GM23248 (cell line): ENCODE measurements at places on chromosomes 16 and 17. TPM values are rescaled to one million over a fixed set of nuclear protein-coding genes. Genes with fewer than 3 reads are reported as not detected.

DNA sequence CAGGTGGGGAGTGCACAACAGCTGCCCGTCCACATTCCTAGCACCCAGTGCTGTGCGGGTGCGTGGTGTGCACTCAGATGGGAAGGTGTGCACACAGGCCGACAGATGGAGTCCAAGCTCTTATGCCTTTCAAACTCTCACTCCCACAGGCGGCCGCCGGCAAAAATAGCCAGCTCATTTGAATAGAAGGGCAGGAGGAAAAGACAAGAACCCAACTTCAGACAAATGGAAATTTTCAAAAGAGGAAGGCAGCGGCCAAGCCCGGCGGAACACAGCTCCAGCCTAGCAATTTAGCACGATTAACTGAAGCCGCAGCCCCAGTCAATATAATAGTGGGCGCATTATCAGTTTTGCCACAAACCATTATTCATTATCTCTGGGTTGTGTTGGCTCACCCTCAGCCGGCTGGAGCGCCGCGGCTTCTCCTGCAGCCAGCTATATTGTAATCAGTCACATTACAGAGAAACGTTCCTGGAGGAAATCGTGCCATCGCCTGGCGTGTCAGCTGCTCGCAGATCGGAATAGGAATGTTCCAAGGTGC lies 103.9 kb upstream of the SEC14L1 start:
- peaks cover 23% of the 10 kb centered on the region for H3K27me3 ChIP-seq
- no peak overlapping the region for H3K4me3 ChIP-seq
- no peaks in the 10 kb centered on the region for H3K4me1 ChIP-seq

The BRCA1 gene
- polyA plus RNA-seq = 11.7 and 12.7 TPM in 2 replicates

GRCh38 chr17:17496189-17497064 lies at the start of gene RASD1:
Gene RASD1, minus strand, starts transcription at chr17:17496395. Its CDS starts 214 bp downstream, at chr17:17496181.
- H3K27ac ChIP-seq = peak within 1 kb of the TSS; percentile 55
- H3K4me1 ChIP-seq = peaks cover 3% of the 10 kb centered on the region; the same call in 1 of the 2 replicates
- no peaks in the 10 kb centered on the region for H3K36me3 ChIP-seq
- H3K4me3 ChIP-seq = peak within 1 kb of the TSS; percentile 85
- H3K27me3 ChIP-seq = no peaks in the 10 kb centered on the region
- DNase-seq = peak; percentile 97

GRCh38 chr17:45307290-45308015 lies 9.4 kb downstream of the MAP3K14 start:
- H3K27me3 ChIP-seq = no peaks in the 10 kb centered on the region
- peaks cover 73% of the 10 kb centered on the region for H3K4me1 ChIP-seq
- H3K27ac ChIP-seq = peak overlapping the region; percentile 92
- H3K4me3 ChIP-seq = peak overlapping the region; percentile 25
- DNase-seq = peak; percentile 93

The NDE1 gene
- polyA plus RNA-seq = 33.6 and 37.8 TPM in 2 replicates

The CACNA1G gene
- polyA plus RNA-seq = 0.06 and 0.16 TPM in 2 replicates

GRCh38 chr17:67420994-67421393 lies 43.9 kb downstream of the PITPNC1 start:
- H3K27me3 ChIP-seq = no peaks in the 10 kb centered on the region
- no peak overlapping the region for H3K27ac ChIP-seq
- H3K36me3 ChIP-seq = no peaks in the 10 kb centered on the region
- H3K4me3 ChIP-seq = no peak overlapping the region
- H3K4me1 ChIP-seq = peaks cover 15% of the 10 kb centered on the region

GRCh38 chr17:17897442-17897841 lies 60.7 kb upstream of the SREBF1 start:
- H3K27ac ChIP-seq = no peak overlapping the region
- no peaks in the 10 kb centered on the region; the same call in 1 of the 2 replicates for H3K36me3 ChIP-seq
- H3K4me1 ChIP-seq = peaks cover 19% of the 10 kb centered on the region
- H3K27me3 ChIP-seq = no peaks in the 10 kb centered on the region

GRCh38 chr17:55510986-55511721 lies at the start of gene SMIM36:
Gene SMIM36, minus strand, starts transcription at chr17:55511452.
- H3K27me3 ChIP-seq = 0 out of 2 replicates have a peak, but pooled peaks cover 5% of the 10 kb centered on the region
- H3K4me1 ChIP-seq = peaks cover 6% of the 10 kb centered on the region
- H3K4me3 ChIP-seq = no peak within 1 kb of the TSS

GRCh38 chr16:2513405-2514332 lies at the start of gene ATP6V0C:
Gene ATP6V0C, plus strand, starts transcription at chr16:2513952. Its CDS starts 152 bp downstream, at chr16:2514104.
- DNase-seq = peak; percentile 94
- peak within 1 kb of the TSS; percentile 76 for H3K4me3 ChIP-seq
- no peaks in the 10 kb centered on the region for H3K27me3 ChIP-seq
- peak within 1 kb of the TSS; percentile 85 for H3K27ac ChIP-seq

The NTN1 gene
- polyA plus RNA-seq = 0.06 and 0.21 TPM in 2 replicates

The IRX5 gene
- 2.9 and 3.6 TPM in 2 replicates for polyA plus RNA-seq

- no peaks in the 10 kb centered on the region for H3K36me3 ChIP-seq
- H3K4me1 ChIP-seq = no peaks in the 10 kb centered on the region
- no peak overlapping the region for H3K27ac ChIP-seq
Measured at GRCh38 chr17:29331708-29332085, 37.7 kb upstream of the NUFIP2 start.

DNA sequence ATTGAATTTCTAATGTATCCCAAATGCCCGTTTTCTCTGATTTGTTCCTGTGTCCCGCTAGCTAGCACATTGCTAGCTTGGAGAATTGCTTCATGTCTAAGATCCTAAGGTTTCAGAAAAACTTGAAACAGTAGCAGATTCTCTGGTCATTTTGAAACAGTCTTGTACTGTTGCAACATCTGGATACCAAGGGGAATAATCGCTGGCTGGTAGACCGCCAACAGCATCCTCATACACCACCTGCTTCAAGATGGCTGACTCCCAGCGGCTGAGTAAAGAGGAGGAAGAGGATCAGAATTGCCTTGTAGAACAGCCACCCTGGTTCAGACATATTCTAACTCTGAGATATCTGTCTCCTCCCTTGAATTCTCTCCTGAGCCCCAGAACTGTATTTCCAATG lies 226.7 kb upstream of the ELAC2 start:
- H3K4me3 ChIP-seq = no peak overlapping the region
- no peaks in the 10 kb centered on the region; the same call in none of the 2 replicates for H3K27me3 ChIP-seq
- no peak overlapping the region for H3K27ac ChIP-seq
- peak; percentile 28 for DNase-seq

- H3K27me3 ChIP-seq = peaks cover 22% of the 10 kb centered on the region; the same call in 1 of the 2 replicates
- no peaks in the 10 kb centered on the region for H3K4me1 ChIP-seq
- DNase-seq = no peak
- no peak overlapping the region for H3K4me3 ChIP-seq
- H3K27ac ChIP-seq = no peak overlapping the region
- H3K36me3 ChIP-seq = no peaks in the 10 kb centered on the region
Measured at GRCh38 chr17:37796076-37796475, 51.2 kb upstream of the HNF1B start.

The MATCAP1 gene
- 3.4 and 3.8 TPM in 2 replicates for polyA plus RNA-seq

GRCh38 chr16:50059111-50059510 lies 6.7 kb upstream of the HEATR3 start:
- H3K27me3 ChIP-seq = no peaks in the 10 kb centered on the region
- DNase-seq = no peak
- H3K4me1 ChIP-seq = no peaks in the 10 kb centered on the region
- H3K27ac ChIP-seq = no peak overlapping the region
- no peaks in the 10 kb centered on the region for H3K36me3 ChIP-seq

DNA sequence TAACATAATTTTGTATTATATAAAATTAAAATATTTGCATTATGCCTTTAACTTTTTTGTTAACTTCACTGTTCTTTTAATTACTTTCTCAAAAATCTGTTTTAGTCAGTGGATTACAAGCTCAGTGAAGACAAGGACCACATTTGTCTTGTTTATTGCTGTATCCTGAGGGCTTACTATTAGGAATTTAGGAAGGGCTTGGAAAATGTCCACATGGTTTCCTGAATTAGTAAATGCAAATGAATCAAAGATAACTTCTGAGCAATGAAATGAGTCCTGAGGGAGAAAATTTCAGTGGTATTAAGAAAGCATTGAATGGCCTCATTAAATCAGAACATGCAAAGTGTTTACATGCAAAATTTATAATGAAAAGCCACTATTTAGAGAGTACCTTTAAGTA lies 1293.2 kb upstream of the GOT2 start:
- no peak overlapping the region for H3K4me3 ChIP-seq
- no peaks in the 10 kb centered on the region for H3K27me3 ChIP-seq
- no peak overlapping the region for H3K27ac ChIP-seq
- H3K4me1 ChIP-seq = no peaks in the 10 kb centered on the region

DNA sequence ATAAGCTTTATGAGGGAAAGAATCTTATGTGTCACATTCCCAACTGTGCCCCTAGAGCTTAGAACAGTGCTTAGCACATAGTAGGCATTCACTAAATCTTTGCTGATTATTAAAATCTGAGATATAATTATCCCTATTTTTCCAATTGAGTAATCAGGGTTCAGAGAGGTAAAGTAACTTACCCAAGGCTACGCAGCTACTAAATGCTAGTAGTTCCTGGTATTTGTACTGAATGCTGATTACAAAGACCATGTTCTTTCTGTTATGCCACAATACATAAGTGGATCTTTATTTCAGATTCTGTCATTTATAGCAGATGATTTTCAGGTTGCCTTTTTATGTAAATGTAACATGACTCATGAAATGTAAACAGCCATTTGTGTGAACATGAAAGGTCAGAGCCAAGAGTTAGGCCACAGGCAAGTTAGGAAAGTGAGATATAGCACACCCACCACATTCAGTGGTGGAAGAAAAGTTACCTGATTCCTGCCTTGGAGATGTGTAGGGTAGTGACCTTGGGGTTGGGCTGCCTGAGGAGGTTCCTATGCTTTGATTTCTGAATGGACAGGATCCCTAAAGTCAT lies 77.2 kb downstream of the FTO start:
- H3K36me3 ChIP-seq = no peaks in the 10 kb centered on the region
- no peaks in the 10 kb centered on the region for H3K27me3 ChIP-seq
- peaks cover 54% of the 10 kb centered on the region for H3K4me1 ChIP-seq

DNA sequence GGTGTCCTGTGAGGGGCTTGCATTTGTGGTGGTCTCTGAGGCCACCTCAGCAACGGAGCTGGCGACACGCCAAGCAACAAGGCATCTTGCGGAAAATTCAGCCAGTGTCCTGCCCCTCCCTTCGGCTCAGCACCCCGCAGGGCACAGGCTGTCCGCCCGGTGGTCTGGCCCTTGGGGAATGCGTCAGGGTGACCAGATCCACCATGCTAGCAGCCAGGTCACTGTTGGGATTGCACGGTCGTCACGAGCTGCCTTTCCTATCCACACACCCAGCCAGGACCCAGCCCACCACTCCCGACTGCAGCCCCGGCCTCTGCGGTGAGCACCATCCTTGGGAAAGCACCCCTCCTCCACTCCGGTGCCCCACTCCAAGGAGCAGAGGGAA lies 221.2 kb downstream of the NTN1 start:
- no peak overlapping the region for H3K4me3 ChIP-seq
- H3K36me3 ChIP-seq = no peaks in the 10 kb centered on the region
- no peak overlapping the region for H3K27ac ChIP-seq
- DNase-seq = no peak

- H3K36me3 ChIP-seq = peaks cover 10% of the 10 kb centered on the region; the same call in 1 of the 2 replicates
- no peaks in the 10 kb centered on the region for H3K4me1 ChIP-seq
- no peaks in the 10 kb centered on the region for H3K27me3 ChIP-seq
- H3K27ac ChIP-seq = no peak overlapping the region
- no peak overlapping the region for H3K4me3 ChIP-seq
Measured at GRCh38 chr16:88739139-88739976, 33.1 kb downstream of the CTU2 start.

The ZG16 gene
- not detected in 2 replicates for polyA plus RNA-seq

The SPATA32 gene
- not detected in 2 replicates for polyA plus RNA-seq

The SLC13A2 gene
- polyA plus RNA-seq = not detected in 2 replicates

DNA sequence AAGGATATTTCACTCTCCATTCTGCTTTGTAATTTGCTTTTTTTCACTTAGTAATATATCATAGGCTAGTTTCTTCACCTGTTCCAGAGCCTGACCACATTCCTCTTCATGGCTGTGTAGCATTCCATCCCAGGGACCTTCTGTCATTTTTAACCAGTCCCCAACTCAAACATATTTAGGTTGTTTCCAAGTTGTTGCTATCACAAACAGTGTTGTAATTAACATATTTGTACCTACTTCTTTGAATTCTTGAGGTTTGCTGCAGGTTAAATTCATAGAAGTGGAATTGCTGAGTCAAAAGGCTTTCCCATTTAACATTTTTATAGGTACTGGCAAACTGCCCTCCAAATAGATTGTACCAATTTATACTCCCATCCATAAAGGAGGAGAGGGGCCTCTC lies 65.1 kb upstream of the MED9 start:
- no peak overlapping the region for H3K4me3 ChIP-seq
- peaks cover 46% of the 10 kb centered on the region for H3K4me1 ChIP-seq
- H3K36me3 ChIP-seq = no peaks in the 10 kb centered on the region
- H3K27me3 ChIP-seq = no peaks in the 10 kb centered on the region
- peak overlapping the region; percentile 82 for H3K27ac ChIP-seq
- DNase-seq = peak; percentile 65

DNA sequence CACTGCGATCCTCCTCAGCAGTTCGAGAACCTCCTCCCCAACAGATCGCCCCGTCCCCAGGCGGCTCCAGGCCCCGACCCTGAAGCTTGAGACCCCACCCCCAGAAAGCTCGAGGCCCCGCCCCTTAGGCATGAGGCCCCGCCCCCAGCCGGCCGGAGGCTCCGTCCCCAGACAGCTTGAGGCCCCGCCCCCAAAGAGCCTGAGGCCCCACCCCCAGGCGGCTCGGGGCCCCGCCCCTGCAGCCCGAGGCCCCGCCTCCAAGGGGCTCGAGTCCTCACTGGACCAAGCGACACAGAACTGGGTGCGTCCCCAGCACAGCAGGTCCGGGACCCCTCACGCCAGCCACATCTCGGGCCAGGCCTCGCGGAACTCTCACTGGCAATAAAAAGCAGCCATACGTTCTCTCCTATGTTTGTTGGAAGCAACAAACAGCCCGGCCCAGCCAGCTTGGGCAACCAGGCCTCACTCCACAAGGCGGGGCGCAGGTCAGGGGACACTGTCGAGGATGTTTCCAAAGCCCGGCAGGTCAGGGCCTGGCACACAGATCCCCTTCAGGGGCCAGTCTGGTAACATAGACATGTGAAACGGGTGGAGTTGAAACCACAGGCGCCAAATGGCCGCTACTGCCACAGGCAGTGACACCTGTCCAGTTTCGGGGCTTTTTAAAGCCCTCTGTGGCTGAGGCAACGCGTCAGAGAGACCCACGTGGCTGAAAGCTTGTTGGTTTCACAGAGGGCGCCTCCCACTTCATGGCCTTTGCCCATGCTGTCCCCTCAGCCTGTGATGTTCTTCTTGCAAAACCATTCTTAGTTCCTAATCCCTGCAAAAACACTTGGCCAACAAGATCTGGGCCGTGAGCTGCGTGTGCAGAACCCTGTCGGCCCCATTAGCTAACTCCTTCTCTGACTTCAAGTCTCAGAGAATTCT lies 224.2 kb downstream of the PARN start:
- no peak overlapping the region for H3K27ac ChIP-seq
- no peak overlapping the region for H3K4me3 ChIP-seq
- no peaks in the 10 kb centered on the region for H3K27me3 ChIP-seq
- no peaks in the 10 kb centered on the region for H3K36me3 ChIP-seq
- no peaks in the 10 kb centered on the region; the same call in 1 of the 2 replicates for H3K4me1 ChIP-seq

GRCh38 chr17:70171159-70171558 lies 1.8 kb downstream of the KCNJ2 start:
- no peak overlapping the region for H3K4me3 ChIP-seq
- H3K36me3 ChIP-seq = no peaks in the 10 kb centered on the region
- H3K4me1 ChIP-seq = peaks cover 13% of the 10 kb centered on the region

The KCNAB3 gene
- 0.08 and 0.24 TPM in 2 replicates for polyA plus RNA-seq
